ENCODE measurements at places on chromosomes 5 and 9.

GRCh38 chr5:104312481-104312880 lies 749.9 kb upstream of the NUDT12 start:
- no peak for DNase-seq

DNA sequence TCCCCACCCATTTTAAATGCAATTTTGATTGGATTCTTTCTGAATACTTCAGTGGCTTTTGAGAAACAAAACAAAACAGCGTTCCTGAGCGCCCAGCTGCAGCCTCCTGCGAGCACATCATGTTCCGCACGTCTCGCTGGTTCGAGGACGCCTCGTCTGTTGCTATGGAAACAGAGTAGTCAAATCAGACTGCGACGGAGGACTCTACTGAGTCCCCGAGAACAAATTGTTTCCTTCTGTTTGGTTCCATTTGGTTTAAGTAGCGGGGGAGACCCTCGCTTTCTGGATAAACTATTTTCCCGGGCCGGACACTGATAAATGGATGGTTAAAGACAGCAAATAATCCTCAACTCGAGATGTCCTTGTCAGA lies 69.0 kb downstream of the SLC28A3 start:
- peak; percentile 96 for DNase-seq

GRCh38 chr5:145701404-145701803 lies 133.7 kb downstream of the PRELID2 start:
- DNase-seq: no peak

- no peak for DNase-seq
Measured at GRCh38 chr5:134077926-134078580, 36.4 kb upstream of the TCF7 start.

DNA sequence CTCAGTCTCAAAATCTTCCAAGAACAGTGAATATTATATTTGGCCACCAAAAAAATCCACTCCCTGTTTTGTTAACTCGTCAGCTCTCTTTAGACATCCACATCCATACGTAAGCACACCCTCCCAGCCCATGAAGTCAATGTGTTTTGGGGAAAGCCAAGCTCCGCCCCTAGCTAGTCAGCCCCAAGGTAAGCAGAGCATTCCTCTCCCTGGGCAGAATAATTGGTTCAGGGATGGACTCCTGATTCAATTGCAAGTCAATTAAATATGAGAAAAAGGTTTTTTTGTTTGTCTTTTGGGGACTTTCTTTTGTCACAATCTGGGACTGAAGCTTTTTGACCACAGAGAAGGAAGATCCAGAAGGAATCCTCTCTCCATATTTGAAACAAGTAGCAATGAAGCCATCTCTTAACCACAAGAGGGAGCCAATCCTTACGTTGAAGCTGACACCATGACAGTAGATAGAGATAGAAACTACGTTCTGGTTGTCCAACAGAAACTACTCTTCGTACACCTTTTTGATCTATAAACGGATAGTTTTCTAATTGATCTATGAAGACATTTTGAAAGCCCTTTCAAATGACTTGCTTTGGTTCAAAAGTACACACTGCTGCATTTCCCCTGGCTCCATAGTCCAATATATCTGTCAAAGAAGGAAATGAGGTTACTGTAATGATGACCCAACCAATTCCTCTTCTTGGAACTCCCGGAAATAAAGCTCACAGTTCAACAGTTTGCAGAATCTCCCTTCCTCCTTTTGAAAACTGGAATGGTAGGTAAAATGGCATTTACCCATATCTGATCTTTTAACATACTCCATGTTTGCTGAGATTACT lies 166.4 kb downstream of the TLE1 start:
- peak; percentile 57 for DNase-seq

DNA sequence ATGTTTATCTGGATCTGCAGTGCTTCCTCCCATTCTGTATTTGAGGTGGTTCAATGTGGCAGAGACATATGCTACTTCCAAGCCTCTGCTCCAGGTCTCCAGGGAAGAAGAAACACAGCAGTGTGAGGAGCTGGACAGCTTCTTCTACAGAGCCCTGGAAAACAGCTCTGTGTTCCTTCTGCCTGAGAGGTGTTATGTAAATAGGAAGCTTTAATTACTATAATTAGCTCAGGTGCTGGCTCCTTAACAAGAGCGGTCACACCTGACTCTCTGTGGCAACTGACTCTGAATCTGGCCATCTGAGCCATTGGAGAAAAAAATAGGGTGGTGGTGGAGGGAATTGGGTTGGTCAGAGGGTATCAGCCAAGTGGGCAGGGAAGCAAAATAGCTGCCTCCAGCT lies 332.4 kb upstream of the BRINP1 start:
- DNase-seq: no peak

GRCh38 chr5:92268343-92268742 lies 885.2 kb upstream of the ARRDC3 start:
- no peak for DNase-seq

GRCh38 chr9:82295181-82295580 lies 306.6 kb downstream of the SPATA31D1 start:
- DNase-seq: no peak

- DNase-seq: peak; percentile 41
Measured at GRCh38 chr9:18976709-18977531, 56.1 kb downstream of the SAXO1 start.

DNA sequence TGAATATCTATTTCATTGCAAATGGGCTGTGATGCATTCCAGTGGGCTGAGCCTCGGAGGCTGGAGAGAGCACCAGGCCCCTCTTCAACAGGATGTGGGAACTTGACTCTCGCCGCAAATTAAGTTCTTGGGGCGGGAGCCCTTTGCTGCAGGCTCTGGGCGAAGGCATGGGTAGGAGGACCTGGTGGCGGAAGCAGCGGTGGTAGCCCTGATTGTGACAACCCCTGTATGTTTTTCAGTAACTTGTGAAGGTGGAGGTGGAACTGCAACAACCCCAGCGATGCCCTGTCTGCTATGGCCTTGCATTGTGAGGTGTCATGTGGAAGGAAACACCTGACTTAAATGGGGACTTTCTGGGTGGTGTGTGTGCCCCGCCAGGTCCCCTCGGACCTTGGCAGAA lies 9.4 kb downstream of the FYB1 start:
- DNase-seq: no peak

DNA sequence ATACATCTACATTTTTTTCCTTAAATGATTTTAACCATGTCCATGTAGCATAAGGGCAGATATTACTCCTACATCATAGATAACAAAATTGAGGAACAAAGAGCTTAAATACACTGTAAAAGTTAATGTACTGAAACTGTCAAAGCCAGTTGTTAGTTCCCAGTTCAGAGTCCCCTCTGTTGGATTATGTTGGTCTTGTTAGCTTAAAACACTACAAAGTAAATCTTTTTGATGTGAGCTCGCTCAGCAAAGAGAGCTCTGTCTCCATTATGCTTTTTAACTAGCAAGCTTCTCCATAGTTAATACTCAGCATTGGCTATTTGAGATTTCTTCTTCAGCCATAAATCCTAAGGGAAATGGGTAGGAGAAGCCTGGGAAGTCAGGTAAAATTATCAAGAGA lies 149.1 kb downstream of the ADAMTS6 start:
- DNase-seq: no peak

GRCh38 chr5:97142521-97143254 lies at the start of gene LIX1:
Gene LIX1 (minus strand): TSS chr5:97142611. CDS start chr5:97142576, 35 bp downstream.
- DNase-seq: peak; percentile 89

DNA sequence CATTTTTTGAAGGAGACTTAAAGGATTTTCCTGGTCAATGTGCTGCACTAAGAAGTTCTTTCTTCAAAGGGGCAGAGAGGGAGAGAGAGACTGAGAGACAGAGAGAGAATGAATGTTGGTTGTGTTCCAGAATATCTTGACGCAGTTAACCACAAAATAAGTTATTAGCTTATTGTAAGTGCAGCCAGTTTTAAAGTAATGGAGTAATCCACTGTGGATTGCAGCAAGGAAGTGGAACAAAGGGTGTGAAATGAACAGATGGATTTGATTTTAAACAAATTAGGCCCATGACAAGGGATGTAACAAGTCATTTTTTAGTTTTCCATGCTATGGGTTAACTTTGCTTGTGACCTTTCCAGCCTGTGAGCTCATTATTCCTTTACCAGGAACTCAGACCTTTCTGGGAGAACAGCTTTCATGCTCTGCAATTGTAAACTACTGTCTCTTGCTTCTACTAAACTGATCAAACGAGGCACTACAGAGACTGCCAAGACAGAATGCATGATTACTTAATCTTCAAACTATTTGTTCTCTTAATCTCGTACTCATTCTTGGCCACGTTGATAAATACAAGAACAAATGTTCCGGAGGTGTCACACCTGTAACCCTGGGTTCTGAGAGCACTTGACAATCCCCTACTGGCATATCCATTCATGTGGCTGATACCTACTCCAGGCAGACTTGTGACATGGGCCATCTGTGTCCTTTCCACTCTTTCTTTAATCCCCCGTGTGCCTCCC lies 131.1 kb downstream of the TLE1 start:
- DNase-seq: peak; percentile 74

GRCh38 chr9:109597496-109597895 lies 99.4 kb upstream of the PTPN3 start:
- no peak for DNase-seq

- no peak for DNase-seq
Measured at GRCh38 chr5:157308836-157309465, 43.0 kb downstream of the CYFIP2 start.

DNA sequence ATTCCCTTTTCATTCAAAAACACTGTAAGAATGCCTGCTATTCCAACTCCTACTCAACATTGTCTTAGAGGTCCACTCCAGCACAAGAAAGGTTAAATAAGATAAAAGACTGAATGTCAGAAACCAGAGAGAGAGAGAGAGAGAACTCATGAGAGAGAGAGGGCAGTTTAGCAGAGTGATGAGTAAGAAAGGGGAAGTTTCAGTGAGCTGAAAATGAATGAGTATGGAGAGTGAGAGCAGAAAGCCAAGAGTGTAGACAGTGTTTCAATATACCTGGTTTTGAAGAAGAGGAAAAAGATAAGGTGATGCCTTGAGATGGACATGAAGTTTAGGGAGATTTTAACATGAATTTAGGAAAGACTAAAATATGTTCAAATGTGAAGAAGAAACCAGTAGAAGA lies 528.0 kb upstream of the SEMA6A start:
- DNase-seq: no peak

DNA sequence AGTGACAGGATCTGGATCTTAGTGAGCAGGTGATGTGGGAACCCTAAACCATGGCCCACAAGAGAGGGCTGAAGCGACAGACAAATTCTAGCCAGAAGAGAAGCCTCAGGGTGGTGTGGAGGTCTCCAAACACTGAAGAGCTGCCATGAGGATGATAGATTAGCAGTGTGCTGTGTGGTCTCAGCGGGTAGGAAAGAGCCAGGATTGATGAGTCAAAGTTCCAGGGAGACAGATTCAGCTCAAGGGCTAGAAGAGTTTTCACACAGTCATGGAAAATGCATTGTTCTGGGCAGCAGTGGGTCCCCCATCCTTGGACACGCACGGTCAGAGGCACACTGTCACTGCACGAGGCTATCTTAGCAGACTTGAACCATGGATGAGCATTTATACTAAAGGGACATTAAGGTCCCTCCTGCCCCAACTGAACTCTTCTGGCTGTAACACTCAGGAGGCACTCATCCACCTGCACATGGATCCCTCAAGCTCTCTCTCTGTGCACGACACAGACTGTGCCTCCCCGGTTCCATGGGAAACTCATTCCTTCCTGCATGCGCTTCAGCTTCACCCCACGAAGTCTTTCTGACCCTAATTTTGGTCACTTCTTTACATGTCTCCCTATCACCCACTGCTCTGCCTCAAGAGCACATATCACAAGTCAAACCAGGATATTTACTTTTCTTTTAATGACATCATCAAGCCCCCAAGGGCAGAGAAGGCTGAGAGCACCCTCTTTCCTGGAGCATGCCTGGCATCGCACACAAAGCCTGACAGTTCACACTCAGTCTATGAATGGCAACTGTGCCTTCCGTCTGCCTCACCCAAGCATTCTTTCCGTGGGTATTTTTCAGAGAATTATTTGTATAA lies 84.8 kb downstream of the TLE1 start:
- no peak for DNase-seq

DNA sequence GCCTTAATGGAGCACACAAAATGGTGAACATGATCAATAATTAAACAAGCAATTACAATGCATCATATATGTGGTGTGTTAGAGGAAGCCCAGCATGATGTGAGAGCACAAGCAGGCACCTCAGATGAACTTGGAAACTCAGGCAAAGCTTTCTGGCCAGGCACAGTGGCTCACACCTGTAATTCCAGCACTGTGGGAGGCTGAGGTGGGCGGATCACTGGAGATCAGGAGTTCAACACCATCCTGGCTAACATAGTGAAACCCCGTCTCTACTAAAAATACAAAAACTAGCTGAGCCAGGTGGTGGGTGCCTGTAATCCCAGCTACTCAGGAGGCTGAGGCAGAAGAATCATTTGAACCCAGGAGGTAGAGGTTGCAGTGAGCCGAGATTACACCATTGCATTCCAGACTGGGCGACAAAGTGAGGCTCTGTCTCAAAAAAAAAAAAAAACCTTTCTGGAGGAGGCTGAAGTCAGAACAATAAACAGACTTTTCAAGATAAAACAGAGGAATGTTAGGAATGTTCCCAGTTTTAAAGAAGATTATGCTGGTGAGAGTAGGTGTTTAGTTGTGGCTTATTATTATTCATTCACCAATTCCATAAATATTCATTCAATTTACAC lies 159.4 kb downstream of the CEMIP2 start:
- DNase-seq: no peak

- peak; percentile 73 for DNase-seq
Measured at GRCh38 chr9:130448035-130448624, 3.4 kb downstream of the ASS1 start.

DNA sequence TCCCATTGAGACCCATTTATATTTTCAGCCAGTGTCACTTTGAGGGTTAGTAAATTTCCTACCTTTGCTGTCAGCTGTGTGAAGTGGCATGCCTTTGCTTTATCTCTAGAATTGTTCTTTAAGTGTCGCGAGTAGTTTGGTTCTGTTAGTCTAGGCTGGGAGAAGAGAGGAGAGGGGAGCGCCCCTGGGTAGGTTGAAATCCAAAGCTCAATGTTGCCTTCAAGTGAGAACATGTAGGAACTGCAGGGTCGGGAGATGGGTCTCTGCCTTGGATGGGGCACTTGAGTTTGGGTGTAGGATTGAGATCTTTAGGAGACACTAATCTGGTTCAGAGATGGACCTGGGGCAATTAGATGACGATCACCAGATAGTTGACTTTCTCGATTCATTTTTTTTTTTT lies 46.3 kb downstream of the STC2 start:
- DNase-seq: no peak

GRCh38 chr5:112866739-112867138 lies 5.7 kb downstream of the SRP19 start:
- DNase-seq: no peak

GRCh38 chr5:96703995-96704394 lies 41.8 kb downstream of the CAST start:
- no peak for DNase-seq

- peak; percentile 62 for DNase-seq
Measured at GRCh38 chr5:168114444-168115017, 176.9 kb upstream of the WWC1 start.

GRCh38 chr9:117882171-117882570 lies 178.0 kb downstream of the TLR4 start:
- no peak for DNase-seq
